ENCODE measurements at places on chromosomes 6 and 20. TPM values are rescaled to one million over a fixed set of nuclear protein-coding genes. Genes with fewer than 3 reads are reported as not detected.

DSP gene
- total RNA-seq, result 322 TPM

COL11A2 gene
- 1.3 TPM for total RNA-seq

GUCA1A gene
- not detected for total RNA-seq

DNA sequence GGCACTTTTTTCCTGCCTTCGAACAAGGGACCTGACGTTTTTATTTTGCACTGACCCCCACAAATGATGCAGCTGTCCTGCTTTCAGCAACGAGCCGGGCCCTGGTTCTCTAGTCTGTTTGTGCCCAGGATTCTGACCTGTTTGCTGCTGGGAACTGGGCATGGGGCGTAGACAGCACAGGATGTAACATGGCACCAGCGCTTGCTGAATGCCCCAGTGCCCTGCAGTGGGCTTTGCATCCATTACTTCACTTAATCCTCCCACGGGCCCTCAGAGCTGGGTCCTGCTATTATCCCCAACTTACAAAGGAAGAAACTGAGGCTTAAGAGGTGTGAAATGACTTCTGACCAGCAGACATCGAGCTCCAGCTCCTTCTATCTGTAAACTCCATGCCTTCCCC, 80.4 kb upstream of the PMEPA1 start:
- no peaks in the 10 kb centered on the region for H3K4me1 ChIP-seq
- H3K4me3 ChIP-seq, result no peak overlapping the region
- no peak overlapping the region for H3K27ac ChIP-seq
- H3K36me3 ChIP-seq, result no peaks in the 10 kb centered on the region
- DNase-seq, result no peak
- H3K27me3 ChIP-seq, result no peaks in the 10 kb centered on the region

DNA sequence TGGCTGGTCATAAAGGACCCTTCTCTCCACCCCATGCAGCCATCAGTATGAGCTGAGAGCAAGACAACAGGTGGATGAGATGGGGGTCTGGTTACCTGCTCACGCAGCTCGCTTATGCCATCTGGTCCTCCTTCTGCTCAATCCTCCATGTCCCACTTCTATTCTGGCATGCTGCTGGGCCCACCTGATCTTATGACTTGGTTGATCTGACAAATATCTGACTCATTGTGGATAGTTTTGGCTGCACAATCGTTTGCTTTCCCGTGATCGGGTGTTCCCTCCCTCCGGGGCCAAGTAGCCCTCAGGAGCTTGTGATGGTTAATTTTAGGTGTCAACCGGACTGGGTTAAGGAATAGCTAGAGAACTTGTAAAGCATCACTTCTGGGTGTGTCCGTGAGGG, 26.6 kb upstream of the ELMO2 start:
- no peak for DNase-seq
- no peaks in the 10 kb centered on the region for H3K36me3 ChIP-seq
- H3K4me3 ChIP-seq, result no peak overlapping the region
- no peak overlapping the region for H3K27ac ChIP-seq
- no peaks in the 10 kb centered on the region for H3K4me1 ChIP-seq

DNA sequence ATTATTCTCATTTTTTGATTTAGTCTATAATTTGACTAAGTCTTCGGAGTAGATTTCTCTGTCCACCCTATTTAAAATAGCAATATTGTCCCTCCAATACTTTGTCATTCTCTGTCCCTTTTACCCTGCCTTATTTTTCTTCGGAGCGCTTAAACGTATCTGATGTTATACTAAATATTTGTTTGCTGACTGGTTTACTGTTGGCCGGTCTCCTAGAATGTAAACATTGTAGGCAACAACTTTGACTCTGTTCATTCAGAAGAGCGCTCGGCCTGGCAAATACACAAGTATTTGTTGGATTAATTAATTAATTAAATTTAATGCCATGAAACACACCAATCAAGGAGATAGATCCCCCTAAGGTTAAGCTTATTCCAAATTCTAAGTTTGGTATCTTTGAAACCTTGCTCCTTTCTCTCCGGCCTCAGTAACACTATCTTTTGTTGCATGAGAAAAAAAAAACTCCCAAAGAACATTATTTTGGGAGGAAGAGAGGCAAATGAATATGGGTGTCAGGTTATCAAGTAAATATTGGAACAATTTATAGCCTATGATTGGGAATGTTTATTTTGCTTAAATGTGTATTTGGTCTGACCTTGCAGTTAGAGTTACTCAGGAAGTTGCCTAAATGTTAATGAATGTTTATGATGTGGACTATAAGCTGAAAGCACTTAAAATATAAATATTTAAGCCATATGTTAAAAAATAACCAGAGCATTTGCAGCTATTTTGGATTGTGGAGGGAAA, 231.1 kb downstream of the SOX4 start:
- no peak overlapping the region for H3K27ac ChIP-seq
- no peaks in the 10 kb centered on the region for H3K36me3 ChIP-seq
- no peaks in the 10 kb centered on the region for H3K27me3 ChIP-seq
- no peak overlapping the region for H3K4me3 ChIP-seq
- no peaks in the 10 kb centered on the region for H3K4me1 ChIP-seq

GRCh38 chr6:166542580-166542912, 43.9 kb downstream of the RAMACL start:
- no peak overlapping the region for H3K4me3 ChIP-seq
- H3K4me1 ChIP-seq, result peaks cover 29% of the 10 kb centered on the region
- H3K36me3 ChIP-seq, result peaks cover 11% of the 10 kb centered on the region
- H3K27ac ChIP-seq, result peak overlapping the region; percentile 81
- no peaks in the 10 kb centered on the region for H3K27me3 ChIP-seq
- DNase-seq, result no peak

DNA sequence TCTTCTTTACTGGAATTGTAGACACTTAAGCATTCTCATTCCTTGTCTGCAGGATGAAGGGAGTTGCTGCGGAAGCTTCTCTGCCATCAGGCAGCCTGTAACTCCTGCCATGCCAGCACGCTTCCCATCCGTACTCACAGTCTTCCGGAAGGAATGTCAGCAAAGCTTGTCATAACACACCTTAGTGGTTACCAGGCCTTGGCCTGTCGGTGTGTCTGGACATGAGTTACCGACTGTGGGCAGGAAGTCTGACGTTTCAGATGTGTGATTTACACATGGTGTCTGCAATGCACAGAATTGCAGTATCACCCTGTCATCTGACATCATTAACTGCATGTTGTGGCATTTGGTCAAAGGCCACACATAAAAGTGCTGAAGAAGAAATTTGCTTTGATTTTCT, 102.2 kb downstream of the SLC24A3 start:
- peaks cover 5% of the 10 kb centered on the region for H3K4me1 ChIP-seq
- H3K36me3 ChIP-seq, result no peaks in the 10 kb centered on the region
- H3K27ac ChIP-seq, result no peak overlapping the region
- no peak for DNase-seq

GRCh38 chr6:96197241-96197640, 181.5 kb downstream of the FUT9 start:
- no peak for DNase-seq
- no peaks in the 10 kb centered on the region for H3K4me1 ChIP-seq
- no peak overlapping the region for H3K4me3 ChIP-seq
- no peak overlapping the region for H3K27ac ChIP-seq

GRCh38 chr6:34370361-34370760, 22.1 kb downstream of the NUDT3 start:
- H3K36me3 ChIP-seq, result no peaks in the 10 kb centered on the region
- no peak for DNase-seq
- peak overlapping the region; percentile 70 for H3K27ac ChIP-seq
- no peaks in the 10 kb centered on the region for H3K27me3 ChIP-seq
- H3K4me1 ChIP-seq, result peaks cover 52% of the 10 kb centered on the region

GRCh38 chr6:166998256-166999144, 697 bp upstream of the CEP43 start:
- DNase-seq, result peak; percentile 26
- peak overlapping the region; percentile 82 for H3K27ac ChIP-seq
- peaks cover 38% of the 10 kb centered on the region for H3K4me1 ChIP-seq
- H3K4me3 ChIP-seq, result peak overlapping the region; percentile 97
- no peaks in the 10 kb centered on the region for H3K27me3 ChIP-seq

DNA sequence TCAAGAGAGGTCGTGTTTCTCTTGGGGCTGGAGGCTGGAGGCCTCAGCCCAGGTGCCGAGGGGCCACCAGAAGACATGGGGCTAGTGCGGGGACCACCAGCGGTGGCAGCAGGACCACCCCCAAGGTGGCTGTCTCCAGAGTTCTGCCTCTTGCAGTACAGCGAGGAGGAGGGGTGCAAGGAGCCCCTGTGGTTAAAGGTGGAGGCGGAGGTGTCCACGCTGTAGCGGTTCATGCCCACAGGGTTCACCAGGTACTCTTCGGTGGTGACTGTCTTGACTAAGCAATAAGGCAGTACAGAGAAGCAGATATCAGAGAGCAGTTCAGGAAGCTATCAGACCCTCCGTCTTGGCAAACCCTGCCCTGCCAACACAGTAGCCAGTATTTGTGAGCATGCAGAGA, 103.4 kb downstream of the SCML4 start:
- no peak for DNase-seq
- peaks cover 42% of the 10 kb centered on the region for H3K27me3 ChIP-seq
- H3K36me3 ChIP-seq, result no peaks in the 10 kb centered on the region
- no peak overlapping the region for H3K4me3 ChIP-seq
- H3K4me1 ChIP-seq, result no peaks in the 10 kb centered on the region
- no peak overlapping the region for H3K27ac ChIP-seq
